Esophagus mucosa (tissue), 1 donor: ENCODE measurements at places on chromosomes 13 and 19. TPM values are rescaled to one million over a fixed set of nuclear protein-coding genes. Genes with fewer than 3 reads are reported as not detected.

Gene TMEM190
- total RNA-seq, result not detected

Gene NOTCH3
- total RNA-seq, result 149 TPM

GRCh38 chr13:91154558-91155353 is 192.7 kb upstream of the MIR17HG start:
- no peak for ATAC-seq

Gene ELF1
- total RNA-seq, result 68.9 TPM

Gene PLPP2
- total RNA-seq, result 12.3 TPM

Gene PCSK4
- total RNA-seq, result 1.2 TPM

DNA sequence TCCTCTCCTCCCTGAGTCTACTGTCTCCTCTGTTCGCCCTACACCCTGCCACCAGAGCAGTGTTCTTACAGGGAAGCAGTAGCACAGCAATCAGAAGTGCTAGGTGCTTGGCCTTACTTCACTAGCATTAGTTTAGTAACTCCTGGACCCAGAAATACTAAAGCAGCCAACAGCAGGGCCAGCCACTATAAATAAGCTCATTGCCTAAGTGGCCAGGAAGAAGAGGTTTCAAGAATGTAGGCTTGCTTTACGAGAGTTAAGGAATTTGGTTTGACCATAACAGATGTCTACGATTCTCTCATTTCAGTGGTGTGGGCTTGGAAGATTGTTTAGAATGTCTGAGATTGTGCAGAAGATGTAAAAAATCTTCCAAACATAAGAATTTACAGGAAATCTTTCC is 103.3 kb downstream of the ZAR1L start:
- no peak for ATAC-seq

DNA sequence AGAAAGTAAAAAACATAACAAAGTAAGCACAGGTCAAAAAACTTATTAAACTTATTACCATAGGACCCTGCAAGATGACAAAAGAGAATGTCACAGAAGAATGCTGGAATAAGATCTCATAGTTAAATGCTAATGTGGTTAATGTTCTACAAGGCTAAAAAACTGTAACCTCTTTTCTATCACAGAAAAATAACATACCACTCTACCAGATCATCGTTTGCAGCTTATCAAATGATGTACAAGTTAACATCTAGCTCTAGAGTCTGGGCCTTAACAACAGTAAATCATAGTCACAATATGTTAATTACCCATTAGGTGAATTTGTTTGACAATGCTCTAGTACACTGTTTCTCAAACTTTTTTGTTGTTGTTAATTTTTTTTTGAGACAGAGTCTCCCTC is 53.0 kb downstream of the NUFIP1 start:
- ATAC-seq, result no peak

DNA sequence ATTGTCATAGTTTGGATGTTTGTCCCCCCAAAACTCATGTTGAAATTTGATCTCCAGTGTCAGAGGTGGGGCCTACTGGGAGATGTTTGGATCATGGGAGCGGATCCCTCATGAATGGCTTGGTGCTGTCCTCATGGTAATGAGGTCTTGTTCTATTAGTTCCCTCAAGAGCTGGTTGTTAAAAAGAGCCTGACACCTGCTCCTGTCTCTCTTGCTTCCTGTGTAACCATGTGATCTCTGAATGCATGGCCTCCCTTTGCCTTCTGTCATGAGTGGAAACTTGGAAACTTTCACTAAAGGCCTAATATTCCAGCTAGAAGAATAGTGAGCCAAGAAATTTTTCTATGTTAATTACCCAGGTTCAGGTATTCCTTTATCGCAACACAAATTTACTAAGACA is 311.4 kb upstream of the ATXN8OS start:
- no peak for ATAC-seq

Gene TUBB4A
- total RNA-seq, result 0.12 TPM

Gene FLT3LG
- total RNA-seq, result 3.3 TPM

DNA sequence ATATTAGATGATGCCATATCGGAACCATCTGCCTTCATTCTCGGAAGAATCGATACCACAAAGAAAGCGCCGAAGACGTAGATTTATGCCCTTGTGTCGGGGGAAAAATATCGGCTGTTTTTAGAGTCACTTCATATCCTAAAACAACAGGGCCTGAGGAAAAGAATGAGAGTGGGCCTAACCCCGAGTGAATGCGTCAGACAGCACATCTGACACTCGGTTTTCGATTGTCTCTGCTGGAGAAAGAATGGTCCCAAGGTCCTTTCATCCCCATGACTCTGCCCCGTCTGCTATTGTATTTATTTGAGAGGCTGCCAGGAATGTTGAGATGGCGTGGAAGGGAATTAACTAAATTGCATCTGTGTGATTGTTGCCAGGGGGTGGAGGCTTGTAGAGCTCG is 46.1 kb downstream of the CHST8 start:
- no peak for ATAC-seq
